ENCODE measurements at places on chromosomes 12 and 14.

DNA sequence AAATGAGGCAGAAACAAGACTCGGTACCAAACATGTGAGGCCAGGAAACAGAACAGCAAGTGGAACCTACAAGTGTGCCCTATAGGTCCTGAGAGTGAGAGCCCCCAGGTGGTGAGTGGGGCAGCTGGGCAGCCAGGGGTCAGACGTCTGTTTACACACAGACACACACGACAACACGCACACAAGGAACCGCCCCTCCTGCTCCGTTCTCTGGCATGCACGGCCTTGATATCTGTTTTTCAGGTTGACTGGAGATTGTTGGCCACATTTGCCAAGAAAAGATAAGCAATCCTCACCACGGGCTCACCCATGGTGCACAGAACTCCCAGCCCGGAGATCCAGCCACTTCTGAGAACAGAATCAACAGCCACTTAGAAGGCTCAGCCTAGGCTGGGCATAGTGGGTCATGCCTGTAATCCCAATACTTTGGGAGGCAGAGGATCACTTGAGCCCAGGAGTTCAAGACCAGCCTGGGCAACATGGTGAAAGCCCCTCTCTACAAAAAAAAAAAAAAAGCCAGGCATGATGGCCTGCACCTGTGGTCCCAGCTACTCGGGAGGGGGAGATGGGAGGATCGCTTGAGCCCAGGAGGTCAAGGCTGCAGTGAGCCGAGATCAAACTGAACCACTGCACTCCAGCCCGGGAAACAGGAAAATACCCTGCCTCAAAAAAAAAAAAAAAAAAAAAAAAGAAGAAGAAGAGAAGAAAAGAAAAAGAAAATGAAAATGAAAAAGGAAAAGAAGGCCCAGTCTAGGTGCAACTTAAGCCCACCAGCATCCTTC, 19.4 kb upstream of the EIF5 start:
- DNase-seq = no peak

DNA sequence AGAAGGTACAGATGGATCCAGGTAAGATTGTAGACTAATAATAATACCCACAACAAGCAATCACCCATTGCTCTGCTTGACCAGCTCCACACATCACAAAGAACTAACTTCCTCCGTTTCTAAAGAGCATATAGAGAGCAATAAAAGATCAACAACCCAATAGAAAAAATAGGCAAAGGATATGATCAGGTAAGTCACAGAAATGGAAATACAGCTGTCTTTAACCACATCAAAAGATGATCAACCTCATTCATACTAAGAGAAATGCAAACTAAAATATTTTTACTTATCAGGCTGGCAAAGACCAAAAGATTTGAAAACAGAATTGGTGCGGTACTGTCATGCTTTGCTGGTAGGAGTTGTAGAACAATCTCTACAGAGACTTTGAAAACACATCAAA, 8.9 kb downstream of the C2CD5 start:
- no peak for DNase-seq

DNA sequence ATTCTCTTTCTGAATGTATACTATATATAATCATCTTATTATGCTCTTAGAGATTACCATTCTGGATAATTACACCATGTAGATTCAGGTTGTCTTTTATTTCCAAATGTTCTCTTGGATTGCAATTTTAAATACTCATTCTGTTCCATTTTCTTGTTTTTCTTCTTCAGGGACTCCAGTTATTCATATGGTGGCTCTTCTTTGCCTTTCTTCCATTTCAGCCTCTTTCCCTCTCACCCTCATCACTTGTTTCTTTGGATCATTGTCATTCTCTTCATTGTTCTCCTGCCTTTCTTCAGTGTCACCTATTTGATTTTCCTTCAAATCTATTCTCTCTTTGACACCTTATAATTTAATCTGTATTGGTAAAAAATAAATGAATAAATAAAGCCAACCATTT, 182.0 kb downstream of the ITPR2 start:
- DNase-seq = no peak

DNA sequence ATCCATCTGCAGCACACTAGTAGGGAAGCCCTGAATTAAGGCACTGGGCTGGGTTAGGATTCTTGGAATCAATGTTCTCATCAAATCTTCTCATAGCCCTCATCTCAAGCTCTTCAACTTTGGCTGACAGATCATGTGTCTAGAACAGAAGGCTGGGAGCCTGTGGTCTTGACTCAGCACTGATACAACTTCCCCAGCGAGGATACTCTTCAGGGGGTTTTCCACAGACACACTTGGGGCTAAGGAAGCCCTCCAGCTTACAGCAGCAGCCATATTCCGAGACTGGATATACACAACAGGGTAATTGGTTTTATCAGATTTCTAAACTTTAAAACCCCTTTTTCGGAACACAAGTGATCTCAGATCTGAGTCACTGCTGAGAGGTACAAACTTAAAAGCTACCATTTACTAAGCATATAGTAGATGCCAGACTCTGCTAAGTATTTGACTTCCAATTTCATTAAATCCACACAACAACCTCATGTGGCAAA, 3.5 kb downstream of the FMNL3 start:
- DNase-seq = no peak

GRCh38 chr14:85528080-85528896, 1.7 kb upstream of the FLRT2 start:
- no peak for DNase-seq

- no peak for DNase-seq
Measured at GRCh38 chr14:42556551-42556950, 949.9 kb downstream of the LRFN5 start.

GRCh38 chr12:67925077-67925476, 64.2 kb upstream of the IFNG-AS1 start:
- DNase-seq = no peak

DNA sequence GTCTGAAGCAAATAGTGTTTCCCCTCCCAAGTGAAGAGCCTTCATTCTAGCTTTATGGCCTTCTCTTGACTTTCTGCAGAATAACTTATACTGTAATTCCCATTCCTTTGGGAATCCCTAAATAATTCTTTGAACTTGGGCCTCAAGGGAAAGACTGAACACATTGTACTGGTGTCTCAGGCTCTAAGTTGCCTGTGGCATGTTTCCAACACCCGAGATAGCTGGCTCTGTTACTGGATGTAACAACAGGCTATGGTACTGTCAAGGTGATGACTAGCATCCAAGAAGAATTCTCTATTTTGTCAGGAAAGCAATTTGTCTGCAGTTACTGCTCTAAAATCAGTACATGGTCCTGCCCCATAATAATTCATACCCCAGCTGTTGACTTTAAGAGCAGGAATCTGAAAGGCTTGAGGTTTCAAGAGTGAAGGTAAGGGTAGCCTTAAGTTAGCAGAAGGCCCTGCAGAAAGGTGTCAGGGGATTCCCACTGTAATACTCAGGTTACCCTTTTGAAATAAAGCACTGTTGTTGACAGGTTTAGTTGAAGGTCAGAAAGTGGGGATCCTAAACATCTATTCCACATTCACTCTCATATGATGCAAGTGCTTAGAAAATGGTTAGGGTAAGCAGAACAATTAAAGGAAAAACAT, 5.2 kb downstream of the GPX2 start:
- no peak for DNase-seq

- DNase-seq = no peak
Measured at GRCh38 chr14:60661721-60662120, 12.4 kb upstream of the SIX1 start.

- DNase-seq = no peak
Measured at GRCh38 chr12:122243965-122244364, 18.1 kb upstream of the DIABLO start.

DNA sequence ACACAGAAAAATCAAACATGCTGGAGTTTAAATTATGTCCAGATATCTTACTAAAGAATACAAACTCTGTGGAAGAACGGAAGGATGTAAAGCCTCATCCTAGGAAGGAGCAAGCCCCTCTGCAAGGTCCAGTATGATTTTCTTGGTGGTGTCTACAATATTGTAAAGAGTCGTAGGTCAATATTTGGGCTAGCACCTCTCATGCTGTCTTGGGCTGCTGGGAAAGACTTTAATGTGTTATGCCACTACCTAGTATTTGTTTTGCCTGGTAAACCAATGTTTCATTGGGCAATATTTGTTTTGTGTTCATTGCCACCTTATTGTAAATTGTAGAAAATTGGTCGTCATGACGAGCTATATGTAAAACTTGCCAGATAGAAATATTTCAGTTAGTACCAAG, 26.6 kb downstream of the RESF1 start:
- no peak for DNase-seq
